ENCODE measurements at places on chromosomes 2 and 18.

GRCh38 chr18:7576685-7577084 lies 9.6 kb downstream of the PTPRM start:
- DNase-seq = peak; percentile 19

DNA sequence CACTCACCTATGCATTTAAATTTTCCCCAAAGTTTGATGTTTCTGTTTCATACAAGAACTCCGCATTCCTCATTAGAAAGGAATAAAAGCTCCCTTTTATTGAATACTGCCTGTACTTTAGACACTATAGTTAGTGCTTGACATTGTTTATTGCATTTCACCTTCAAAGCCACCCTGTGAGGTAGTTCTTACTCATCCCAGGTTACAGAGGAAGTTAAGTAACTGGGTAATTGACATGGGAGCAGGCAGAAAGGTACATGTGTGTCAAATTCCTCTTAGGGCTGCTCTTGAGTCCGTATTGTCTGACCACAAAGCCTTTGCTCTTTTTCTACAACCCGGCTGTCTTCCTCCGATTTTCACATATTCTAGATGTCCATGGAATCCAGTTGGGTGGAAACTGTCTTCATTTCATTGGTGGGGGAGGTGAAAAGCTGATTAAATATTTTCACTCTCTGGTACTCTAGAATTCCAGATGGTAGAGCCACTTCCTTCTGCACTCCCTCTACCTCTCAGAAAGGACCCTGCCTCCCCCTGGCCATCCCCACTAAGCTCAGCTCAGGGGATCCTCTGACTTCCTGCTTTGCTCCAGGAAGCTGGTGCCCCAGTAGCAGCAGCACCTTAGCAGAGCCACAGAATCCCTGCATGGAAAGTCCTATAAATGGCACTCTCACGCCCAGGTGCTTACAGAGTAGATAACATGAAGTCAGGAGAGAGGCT lies 319.2 kb downstream of the LRATD1 start:
- no peak for DNase-seq

DNA sequence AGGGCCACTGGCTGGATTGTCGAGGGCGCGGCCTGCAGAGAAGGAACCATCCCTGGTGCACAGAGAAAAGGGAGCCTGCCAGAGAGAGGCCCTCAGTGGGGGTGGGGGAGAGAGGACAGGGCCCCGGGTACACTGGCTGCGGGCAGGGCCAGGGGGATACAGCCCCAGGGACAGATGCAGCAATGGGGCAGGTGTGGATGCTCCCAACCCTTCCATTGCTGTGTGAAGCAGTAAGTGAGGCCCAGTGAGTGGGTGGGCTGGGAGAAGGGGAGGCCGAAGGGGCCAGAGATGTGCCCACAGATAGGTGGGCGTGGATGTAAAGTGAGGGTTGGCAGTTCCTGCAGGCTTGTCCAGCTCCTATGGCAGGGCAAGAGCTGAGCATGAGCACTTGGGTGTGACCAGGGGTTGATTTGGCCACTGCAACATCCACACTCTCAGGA lies 7.4 kb downstream of the AGXT start:
- no peak for DNase-seq

DNA sequence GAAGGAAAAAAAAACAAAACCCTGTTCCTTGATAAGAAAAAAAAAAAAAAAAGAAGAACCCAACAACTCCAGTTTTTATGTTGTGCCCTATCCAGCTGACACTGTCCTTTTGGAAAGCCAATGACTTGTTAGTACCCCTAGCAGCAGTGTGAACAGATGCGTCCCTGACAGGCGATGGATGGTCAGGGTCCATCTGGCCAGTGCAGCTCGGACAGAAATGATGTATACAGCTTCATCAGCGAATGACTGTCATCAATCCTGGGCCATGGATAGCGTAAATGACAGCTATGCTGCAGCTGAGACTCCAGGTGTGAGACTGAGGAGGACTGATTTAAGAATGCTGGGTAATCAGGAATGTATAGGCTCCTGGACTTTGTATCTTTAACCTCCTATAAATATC lies 318.8 kb upstream of the FIGN start:
- no peak for DNase-seq

- DNase-seq = no peak
Observed at GRCh38 chr2:63872571-63873328, 31.1 kb downstream of the UGP2 start.

DNA sequence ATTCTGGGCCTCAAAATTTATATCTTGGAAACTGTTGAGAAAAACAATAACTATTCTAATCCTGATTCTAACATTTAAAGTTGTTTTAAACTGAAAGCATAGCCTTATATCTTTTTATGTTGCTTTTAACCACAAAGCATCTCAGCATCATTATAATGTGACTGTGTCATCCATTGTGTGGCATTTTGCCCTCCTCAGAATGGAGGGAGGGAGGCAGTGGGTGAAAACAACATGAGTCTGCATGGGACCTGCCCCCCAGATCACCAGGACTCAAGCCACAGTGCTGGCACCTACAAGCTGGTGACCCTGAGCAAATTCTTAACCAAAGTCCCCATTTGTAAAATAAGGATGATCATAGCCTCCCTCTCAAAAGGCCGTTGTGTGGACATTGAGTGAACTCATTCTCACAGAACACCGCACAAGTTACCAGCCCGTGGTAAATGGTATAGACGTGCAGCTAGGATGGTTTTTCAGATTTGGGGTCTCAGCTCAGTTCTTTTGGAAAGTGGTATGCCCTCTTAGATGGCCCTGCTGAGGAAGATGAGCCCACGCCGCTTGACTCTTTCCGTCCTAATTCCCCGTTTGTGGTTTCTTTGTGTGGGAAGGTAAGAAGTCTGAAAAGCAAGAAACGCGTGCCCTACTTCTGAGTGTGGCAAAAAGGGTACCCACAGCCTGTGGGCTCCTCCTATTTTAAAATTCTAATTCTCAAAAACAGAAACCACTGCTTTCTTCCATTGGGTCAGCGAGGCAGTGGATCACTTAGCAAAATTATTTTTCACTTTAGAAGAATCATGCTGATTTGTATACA lies 305.0 kb upstream of the ID2 start:
- DNase-seq = no peak

DNA sequence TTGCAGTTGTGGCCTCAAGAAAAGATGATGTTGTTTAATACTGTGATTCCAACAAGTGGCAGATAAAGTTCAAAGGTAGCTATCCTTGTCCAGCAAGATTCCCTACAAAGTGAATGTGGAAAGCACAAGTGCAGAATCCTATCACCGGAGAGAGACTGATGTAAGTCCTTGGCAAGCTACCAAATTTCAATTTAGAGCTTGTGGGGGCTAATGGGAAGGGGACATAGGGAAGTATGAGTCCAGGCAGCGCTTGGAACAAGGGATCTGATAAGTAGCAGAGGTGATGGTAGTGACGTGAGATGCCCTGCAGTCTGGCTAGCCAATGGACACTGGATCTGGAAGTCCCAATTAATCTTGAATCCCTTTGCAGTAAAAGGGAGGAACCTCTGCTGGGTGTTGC lies 165.2 kb upstream of the DTNA start:
- DNase-seq = no peak

GRCh38 chr2:164554487-164554886 lies 66.8 kb downstream of the GRB14 start:
- DNase-seq = no peak

DNA sequence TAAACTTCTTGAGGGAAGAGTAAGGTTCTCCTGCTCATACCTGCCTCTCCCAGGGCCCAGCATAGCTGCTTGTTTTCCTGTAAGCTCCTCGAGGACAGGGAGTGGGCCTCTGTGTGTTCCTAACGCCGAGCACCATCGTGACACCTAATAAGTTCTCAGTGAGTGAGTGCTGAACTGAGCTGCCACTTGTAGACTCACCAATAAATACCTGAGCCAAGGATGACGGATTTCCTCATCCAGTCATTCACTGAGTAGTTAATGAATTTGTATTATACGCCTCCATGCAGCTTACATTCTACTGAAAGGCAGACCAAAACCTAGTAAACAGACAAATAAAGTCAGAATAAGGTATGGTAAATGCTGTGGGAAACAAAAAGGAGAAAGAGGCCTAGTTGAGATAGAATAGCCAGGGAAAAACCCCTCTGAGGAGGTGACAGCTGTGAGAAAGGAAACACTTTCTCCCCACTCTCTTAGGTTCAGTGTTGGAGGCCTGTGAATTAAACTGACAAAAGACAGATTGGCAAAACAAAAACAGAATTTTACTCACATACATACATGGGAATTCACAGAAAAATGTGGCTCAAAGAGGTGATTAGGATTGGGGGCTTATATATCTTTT lies 138.6 kb downstream of the B3GNT2 start:
- DNase-seq = no peak

DNA sequence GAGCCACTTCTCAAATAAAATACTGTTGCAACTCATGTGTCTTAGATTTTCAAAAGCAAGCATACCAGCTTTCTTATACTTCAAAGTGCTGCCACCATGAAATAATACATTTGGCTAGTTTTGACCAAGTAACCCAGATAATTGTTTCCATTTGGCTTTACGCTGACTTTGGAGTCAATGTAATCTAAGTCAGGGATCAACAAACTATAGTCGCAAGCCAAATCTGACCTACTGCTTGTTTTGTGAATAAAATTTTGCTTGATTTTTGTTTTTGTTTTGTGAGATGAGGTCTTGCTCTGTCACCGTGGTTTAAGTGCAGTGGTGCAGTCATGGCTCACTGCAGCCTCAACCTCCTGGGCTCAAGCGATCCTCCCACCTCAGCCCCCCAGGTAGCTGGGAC lies 65.0 kb downstream of the OXER1 start:
- DNase-seq = no peak

DNA sequence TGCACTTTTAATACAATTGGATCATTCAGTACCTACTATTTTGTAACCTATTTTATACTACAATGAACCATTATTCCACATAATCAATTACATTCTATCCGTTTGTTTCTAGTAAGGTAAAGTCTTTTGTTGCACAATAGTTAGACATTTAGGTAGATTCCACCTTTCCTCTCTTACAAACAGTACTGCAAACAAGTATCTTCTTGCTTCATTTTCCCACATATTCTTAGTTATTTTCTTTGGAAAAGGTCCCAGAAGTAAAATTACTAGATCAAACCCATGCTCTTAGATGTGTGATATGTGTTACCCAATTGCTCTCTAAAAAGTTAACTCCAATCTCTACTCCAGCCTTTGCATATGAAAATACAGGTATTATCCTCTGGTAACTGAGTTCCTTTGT lies 49.6 kb downstream of the SPIRE1 start:
- DNase-seq = peak; percentile 57

DNA sequence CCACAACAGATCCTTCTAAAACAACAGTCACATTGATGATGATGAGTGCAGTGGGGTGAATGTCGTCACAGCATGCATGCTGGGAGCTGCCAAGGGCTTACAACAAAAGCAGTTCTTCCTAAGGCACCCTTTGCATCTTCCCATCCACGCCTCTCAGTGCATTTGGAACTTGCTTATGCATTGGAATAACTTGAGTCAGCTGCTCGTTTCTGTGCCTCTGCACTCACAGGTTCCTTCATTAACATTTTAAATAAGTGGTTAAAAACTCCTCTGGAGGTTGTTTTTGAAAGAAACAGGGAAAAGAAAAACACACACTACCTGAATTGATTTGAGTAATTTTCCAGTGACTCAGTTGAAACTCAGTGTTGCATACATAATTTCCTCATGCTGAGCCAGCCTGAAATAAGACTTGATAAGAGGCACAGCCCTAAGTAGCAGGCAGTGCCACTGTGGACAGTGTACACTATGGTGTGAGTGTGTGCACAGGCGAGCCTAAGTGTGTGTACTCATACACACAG lies 46.8 kb upstream of the TRIM43B start:
- DNase-seq = no peak

- DNase-seq = peak; percentile 33
Observed at GRCh38 chr2:150482111-150482510, 5.4 kb downstream of the RND3 start.

GRCh38 chr2:160207804-160208654 lies 8.0 kb upstream of the ITGB6 start:
- peak; percentile 85 for DNase-seq

DNA sequence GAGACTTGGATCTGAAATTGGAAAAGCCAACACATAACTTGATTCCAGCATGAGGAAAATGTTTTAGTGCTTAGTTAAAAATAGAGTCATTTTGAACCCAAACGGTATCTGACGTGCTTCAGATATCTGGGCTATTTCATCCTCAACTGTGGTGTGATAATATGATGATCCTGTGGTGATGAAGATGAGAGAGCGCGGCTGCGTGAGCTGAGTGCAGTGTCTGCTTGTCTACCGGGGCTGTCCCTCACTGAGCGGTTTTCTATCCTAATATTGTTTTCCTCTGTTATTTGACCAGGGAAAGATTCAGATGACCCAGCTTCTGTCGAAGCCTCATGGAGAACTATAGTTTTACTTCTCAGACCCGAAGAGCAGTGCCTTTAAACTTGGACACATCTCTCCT lies 5.8 kb downstream of the TWIST2 start:
- peak; percentile 67 for DNase-seq

GRCh38 chr2:46650556-46651001 lies 171.2 kb downstream of the TMEM247 start:
- peak; percentile 88 for DNase-seq

GRCh38 chr2:150591496-150592285 lies 104.2 kb upstream of the RND3 start:
- DNase-seq = peak; percentile 38

- DNase-seq = peak; percentile 94
Observed at GRCh38 chr2:27185331-27186026, 26.4 kb upstream of the ATRAID start.

- no peak for DNase-seq
Observed at GRCh38 chr2:124875627-124876244, 850.6 kb downstream of the CNTNAP5 start.

Measured in fibroblast of villous mesenchyme (primary cell).